ENCODE measurements at places on chromosomes 4 and X.
A peak's percentile ranks its signal among the peaks of the same experiment; 100 is the strongest.

GRCh38 chrX:129239371-129239770, 283.9 kb downstream of the SMARCA1 start:
- no peak for DNase-seq

GRCh38 chrX:155086202-155086840, 15.0 kb downstream of the BRCC3 start:
- DNase-seq = no peak

DNA sequence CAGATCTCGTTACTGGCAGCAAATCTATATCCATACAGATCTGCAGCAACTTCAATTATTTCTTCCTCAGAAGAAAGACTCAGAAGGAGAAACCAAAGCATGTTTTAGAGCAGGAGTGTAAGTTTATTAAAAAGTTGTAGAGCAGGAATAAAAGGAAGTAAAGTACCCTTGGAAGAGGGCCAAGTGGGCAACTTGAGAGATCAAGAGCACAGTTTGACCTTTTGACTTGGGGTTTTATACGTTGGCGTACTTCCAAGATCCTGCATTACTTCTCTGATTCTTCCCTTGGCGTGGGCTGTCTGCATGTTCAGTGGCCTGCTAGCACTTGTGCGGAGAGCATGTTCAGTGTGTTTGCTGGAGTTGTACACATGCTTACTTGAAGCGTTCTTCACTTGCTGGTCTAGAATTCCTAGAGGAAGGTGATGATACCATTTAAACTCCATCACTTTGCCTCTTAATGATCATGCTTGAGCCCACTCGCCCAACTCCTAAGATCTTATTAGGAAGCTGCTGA, 1114.7 kb upstream of the PABPC4L start:
- no peak for DNase-seq

DNA sequence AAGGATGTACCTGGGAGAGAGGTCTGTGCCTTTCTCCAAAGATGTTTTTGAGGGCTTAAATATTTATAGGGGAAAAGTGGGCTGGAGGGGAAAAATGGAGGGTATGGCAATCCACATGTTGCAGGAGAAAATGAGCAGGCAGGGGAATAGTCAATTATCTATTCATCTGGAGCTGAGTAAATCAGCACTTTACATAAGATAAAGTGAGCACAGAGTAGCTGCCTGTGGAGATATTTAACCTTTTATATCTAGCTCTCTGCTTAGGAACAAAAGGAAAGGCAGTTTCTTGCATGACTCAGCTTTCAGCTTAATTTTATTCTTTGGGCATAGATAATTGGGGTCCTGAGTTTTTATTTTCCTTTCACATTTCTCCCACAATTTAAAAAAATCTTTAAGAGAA, 93.6 kb upstream of the NPY2R start:
- DNase-seq = no peak

- DNase-seq = peak; percentile 48
Observed at GRCh38 chr4:2787230-2788100, 5.4 kb upstream of the SH3BP2 start.

GRCh38 chrX:9911487-9911886, 55.7 kb upstream of the CLDN34 start:
- no peak for DNase-seq

DNA sequence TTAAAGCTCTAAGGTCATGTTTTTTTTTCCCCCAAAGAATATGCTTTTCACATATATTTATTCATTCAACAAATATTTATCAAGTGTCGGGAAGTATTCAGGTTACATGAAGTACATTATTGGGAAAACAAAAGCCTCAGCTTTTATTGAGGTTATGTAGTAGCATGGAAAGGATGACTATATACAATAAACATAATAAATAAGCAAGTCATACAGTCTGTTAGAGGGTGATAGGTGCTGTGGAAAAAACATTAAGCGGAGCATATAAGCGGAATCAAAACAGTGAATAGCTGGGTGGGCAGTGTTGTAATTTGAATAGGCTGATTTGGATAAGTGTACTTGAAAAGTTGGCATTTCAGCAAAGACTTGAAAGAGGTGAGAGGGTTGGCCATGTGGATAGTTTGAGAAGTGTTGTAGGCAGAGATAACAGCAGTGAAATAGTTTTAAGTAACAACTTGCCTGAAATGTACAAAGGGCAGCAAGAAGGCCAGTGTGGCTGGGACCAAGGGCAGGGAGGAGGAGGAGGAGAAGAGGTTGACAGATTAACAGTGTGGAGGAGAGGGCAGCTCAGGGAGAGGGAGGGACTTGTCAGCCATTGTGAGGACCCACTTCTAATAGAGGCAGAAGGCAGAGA, 558.7 kb downstream of the SPRY1 start:
- DNase-seq = no peak

DNA sequence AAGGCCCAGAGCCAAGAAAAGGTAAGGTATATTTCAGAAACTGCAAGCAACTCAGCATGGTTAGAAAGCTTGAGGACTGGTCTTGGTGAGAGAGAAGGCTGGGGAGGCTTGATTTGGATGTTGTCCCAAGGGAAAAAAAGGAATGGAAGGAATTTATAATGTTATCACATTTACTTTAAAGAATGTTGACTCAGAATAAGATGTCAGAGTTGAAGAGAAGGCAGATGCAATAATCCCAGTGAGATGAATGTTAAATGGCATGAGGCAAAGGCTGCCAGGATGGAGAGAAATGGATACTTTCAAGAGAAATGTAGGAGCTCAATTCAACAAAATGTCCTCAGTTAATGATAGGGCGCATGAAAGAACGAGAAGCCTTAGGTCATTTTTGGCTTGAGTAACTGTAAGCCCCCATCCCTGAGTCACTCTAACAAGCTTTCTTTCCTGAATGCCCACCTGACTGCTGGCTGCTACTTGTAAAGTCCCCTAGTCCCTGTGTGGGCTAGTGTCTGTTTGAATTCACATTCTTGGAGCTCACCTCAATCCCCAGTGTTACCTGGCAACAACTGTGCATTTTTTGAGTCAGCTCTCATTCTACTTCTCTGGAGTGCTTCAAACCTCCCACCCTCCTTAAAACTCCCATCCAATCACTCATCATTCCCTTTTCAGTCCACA, 103.0 kb upstream of the TAPT1 start:
- no peak for DNase-seq

- DNase-seq = no peak
Observed at GRCh38 chr4:94576210-94576609, 124.5 kb downstream of the PDLIM5 start.

DNA sequence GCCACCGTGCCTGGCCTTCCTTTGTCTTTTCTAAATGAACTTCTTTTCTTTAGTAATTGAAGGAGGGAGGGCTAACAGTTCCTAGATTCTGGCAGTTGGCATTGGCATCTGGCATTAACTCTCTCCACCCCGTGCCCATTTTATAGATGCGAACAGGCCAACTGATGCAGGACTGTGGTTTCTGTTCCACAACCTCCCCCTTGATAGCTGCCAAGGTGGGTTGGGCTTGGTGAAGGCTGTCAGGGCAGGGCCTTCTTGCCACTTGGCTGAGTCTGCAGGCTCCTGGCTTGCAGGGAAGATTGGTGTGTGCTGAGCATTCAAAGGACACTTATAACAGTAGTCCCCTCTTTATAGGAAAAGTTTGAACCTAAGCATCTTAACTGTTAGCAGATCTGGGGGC, 4.3 kb downstream of the SOWAHD start:
- DNase-seq = no peak

GRCh38 chr4:102824398-102824797, 3.0 kb downstream of the UBE2D3 start:
- DNase-seq = no peak

DNA sequence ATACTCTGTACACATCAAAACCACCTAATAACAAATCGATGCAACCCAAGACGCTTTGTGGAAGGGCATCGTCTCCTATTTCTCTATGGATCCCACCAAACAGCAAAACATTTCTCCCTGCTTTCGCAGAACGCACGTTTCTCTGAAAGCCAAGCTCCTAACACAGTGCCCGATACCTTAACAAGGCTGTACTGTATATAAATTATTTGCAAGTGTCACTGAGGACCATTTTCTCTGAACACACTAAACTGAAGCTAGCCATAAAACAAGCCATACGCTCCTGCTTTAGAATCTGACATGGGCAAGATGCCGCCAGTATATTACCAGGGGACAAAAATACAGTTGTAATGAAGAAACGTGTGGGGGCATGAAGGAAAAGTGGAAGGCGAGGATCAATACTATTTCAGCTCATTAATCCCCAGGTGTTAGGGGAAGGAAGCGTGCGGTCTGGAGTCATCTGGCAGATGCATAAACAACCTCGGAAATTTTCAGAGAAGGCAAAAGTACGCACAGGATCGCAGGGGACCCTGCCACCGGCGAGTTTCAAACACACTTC, 703 bp downstream of the KCNIP4 start:
- no peak for DNase-seq

DNA sequence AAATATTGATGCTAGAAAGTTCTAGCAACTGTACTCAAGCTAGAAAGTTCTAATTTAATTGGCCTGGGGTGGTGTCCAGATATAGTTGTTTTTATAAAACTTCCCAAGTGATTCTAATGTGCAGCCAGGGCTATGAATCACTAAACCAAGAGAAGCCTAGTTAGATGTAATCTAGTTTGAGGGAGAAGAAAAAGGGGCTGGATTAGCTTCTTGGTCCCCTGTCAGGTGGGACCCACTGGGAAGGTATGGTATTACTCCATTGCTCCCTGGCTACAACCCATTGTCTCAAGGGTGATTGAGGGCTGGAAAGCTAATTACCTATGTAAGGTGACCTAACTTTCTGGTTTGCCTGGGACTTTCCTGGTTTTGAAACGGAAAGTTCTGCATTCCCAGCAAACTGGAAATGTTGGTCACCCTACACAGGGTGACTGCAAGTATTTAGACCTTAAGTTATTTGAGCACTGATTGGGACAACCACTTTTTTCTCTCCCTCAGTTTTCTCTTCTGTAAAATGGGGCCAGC, 23.9 kb upstream of the MSN start:
- no peak for DNase-seq

GRCh38 chr4:22019676-22020075, 71.1 kb upstream of the KCNIP4 start:
- DNase-seq = no peak

DNA sequence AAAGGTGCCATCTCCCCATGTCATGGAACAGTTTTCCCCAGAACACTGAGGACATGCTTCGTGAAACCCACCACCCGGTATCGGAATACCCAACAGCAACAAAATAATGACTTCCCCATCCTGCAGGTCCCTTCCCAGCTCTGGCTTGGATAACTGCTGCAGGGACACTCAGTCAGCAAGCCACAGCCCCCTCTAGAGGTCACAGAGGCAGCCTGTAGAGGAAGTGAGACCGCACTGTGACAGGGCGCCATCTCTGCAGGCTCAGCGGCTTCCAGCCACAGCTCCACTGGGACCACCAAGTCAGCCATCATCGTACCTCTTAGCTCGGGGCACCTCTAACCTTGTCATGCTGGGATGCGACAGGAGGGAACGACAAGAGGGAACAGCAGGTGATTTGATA, 315.9 kb downstream of the LDB2 start:
- DNase-seq = no peak

- DNase-seq = no peak
Observed at GRCh38 chrX:9656277-9656676, 109.4 kb downstream of the GPR143 start.

DNA sequence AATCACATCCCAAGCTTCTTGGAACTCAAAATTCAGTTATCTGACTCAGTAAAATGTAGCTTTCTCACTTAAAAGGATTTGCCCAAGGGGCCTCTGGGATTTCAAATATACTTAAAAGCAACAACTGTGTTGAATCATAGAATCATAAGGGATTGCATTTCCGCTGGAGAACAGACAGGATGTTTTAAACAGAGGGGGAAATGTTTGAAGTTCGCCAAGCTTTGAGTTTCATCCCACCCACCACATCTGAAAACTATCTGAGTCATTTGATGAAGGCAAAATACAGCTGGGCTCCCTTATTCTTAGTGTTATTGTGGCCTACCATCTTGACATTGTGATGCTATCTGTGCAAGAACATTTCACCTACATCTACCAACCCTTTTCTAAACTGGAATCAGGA, 73.5 kb downstream of the PPP1R2C start:
- no peak for DNase-seq

DNA sequence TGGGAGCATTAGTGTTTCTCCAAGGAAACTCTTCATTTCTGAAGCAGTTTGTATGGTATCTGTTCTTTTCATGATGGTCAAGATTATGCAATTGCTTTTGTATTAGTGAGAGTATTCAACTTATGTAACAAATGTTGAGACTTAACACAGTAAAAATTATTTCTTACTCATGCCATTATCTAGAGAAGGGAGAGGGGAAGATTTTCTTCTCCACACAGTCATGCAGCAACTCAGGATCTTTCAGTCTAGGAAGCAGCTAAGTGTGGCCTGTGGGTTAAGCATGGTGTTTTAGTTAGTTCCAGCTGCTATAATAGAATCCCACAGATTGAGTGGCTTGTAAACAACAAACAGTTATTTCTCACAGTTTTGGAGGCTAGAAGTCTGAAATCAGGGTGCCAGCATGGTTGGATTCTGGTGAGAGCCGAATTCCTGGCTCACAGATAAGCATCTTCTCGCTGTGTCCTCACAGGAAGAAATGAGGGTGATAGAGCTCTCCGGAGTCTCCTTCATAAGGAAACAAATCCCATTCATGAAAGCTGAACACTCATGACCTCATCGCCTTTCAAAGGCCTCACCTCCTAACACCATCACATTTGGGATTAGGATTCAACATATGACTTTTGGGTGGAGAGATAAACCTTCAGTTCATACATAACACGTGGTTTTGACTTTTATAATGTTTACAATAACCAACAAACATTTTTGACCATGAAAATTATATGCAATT, 101.2 kb downstream of the FRMPD4 start:
- DNase-seq = no peak

- DNase-seq = no peak
Observed at GRCh38 chr4:157204634-157205244, 15.8 kb upstream of the GRIA2 start.

DNA sequence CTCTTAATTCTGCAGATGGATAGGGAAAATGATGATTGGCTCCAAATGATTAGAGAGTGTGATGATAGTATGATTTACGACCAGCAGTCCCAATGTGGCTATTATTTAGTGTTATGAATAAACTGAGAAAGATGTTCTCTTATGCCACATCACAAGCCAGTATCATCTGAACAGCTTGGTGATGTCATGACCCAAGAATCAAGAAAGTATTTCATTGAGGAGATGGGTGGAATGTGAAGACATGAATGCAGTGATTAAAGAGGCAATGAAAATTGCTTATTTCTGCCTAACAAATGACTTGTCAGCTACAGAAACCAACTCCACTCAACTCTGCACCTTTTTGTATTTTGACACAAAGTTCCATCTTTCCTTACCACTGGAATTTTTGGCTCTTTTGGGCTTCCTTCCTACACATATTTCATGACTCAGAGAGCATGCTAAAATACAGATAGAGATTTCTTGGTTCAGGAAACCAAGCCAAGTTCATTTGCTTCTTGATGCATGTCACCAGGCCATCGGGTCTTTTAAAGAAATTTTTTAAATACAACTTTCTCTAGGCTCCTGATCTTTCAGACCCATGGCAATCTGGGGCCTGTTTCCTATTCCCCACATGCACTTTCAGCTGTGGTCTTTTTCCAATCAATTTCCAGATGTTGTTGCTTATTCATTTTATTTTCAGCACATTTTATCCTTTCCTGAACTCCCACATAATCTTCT, 174.2 kb downstream of the HHIP start:
- no peak for DNase-seq

- no peak for DNase-seq
Observed at GRCh38 chr4:127249066-127249766, 383.5 kb upstream of the INTU start.
